ENCODE measurements at places on chromosomes 3 and 15. TPM values are rescaled to one million over a fixed set of nuclear protein-coding genes. Genes with fewer than 3 reads are reported as not detected.

DNA sequence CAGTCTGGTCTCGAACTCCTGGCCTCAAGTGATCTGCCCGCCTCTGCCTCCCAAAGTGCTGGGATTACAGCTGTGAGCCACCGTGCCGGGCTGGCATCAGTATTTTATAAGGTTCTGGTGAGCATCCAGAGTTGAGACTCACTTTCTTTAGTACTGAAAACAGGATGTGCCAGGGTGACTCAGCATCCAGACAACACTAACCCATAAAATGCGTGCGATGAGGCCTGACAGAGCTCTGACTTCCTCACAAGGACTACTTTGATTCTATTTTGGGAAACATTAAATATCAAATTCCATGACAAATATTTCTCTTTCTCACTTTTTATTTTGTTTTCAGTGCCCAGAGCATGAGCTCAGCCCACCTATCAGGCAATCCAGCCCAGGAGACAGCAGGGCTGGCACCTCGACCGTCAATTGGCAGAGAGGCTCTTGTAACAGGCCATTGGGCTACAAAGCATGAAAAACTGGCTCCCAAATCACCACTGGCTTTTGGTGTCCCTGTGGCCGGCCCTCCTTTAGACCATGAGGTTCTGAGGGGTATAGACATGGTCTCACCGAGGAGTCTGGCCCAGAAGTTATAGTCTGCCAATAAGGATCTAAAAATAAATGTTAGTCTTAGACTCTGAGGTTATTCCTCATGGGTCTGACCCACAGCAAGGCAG lies 75.0 kb downstream of the FEM1B start:
- no peak for DNase-seq

DNA sequence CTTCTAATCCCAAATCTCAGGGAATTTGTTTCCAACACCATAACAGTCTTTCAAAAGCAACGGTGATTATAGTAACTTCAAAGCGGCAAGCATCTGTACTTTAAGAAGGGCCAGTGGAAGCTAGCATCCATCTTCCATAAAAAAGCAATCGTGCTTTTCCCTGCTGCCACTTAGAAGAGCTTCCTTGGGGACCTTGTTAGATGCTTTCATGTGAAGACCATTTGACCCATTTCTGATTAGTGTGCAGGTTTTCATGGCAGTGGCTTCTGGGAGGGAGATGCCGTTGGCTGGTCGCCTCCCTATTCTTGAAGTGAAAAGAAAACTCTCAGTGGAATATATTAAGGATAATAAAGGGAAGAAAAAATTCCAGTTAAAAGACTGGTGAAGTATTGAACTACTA lies 354.1 kb downstream of the ROBO2 start:
- DNase-seq = no peak

DNA sequence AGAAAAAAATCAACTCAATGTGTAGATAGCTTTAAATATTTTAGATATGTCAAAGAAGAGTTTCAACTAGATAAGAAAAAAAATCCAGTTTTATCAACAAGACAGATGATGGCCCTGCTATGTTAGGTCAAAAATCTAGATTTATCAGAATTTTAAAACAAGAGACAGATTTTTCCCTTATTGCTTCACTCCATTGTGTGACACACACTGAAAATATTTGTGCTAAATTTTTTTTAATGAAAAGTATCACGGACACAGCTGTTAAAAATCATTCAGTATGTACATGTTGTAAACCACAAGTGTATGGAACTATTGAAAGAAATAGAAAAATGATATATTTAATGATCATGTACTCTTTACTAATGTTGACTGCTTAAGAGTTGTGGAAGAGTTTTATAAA lies 43.6 kb downstream of the FOXB1 start:
- DNase-seq = no peak

DNA sequence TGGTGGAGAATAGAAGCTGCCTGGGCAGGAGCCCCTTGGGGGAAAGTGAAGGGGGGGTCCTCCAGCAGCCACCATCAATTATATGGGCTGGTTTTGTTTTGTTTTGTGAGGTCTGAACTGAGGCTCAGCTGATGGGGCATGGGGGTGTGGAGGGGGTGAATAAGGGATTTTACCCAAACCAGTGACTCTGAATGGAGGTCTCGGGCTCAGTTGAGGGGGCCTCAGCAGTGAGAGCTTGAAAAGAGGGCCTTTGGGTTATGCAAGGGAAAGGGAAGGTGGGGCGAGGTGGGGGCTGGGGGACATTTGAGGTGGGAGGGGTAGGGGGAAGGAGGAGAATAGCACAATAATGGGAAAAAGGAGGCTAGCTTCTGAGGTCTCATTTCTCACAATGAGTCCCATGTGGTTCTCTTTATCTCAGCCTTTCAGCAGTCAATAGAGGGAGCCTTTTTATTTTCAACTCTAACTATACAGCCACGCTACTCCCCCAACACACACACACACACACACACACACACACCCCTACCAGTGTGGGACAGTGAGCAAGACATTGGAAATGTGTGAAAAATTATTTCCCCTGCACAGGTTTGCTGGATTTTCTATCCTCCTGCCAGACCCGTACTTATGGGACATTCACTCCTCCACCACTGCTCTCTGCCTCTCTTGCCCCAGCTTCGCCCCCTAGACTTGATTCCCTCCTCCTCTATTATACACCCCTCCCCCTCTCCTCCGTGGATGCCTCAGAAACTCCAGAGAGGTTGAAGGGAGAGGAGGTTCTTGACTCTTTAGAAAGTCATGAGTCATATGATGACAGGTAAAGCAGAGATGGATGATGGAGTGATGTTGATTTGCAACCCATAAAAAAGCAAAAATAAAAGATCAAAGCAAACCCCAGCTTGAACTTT lies 96.0 kb downstream of the GTPBP8 start:
- no peak for DNase-seq

DNA sequence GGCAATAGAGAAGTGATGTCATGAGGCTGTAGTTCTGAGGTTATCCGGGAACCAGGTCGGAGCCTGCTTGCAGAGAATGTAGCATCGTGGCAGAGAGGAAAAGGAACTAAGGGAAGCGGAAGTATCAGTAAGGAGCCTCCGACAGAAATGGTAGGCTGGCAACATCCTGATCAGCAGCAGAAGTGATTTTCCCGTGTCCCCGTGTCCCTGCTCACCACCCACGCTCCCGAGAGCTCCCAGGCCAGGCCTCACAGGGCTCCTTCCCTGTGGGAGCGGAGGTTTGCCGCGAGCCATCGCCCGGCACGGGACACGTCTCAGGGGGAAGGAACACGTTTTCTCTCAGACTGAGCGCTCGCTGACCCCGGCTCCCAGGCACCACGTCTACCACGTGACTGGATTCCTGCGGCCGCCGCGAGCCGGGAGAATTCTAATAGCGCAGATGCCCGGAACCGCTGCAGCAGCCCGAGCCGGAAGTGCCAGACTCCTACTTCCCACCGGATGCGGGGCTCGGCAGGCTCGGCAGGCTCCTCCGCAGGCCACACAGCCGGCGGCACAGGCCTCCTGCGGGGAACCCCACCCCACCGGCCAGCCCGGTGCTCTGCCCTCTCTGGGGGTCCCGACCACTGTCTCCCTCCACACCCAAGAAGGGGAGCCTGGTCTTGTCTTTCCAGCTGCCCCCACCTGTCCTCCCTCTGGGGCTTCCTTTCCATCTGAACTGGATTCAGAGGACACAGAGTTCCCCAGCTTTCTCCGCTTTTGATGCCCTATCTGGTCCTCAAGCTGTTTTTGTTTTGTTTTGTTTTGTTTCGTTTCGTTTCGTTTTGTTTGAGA lies 99.3 kb downstream of the BDH1 start:
- peak; percentile 98 for DNase-seq

GRCh38 chr15:56244038-56244810 lies 545 bp upstream of the RFX7 start:
- peak; percentile 87 for DNase-seq

- DNase-seq = no peak
These were observed 67.2 kb downstream of the IL1RAP start for GRCh38 chr3:190581041-190581541.

DNA sequence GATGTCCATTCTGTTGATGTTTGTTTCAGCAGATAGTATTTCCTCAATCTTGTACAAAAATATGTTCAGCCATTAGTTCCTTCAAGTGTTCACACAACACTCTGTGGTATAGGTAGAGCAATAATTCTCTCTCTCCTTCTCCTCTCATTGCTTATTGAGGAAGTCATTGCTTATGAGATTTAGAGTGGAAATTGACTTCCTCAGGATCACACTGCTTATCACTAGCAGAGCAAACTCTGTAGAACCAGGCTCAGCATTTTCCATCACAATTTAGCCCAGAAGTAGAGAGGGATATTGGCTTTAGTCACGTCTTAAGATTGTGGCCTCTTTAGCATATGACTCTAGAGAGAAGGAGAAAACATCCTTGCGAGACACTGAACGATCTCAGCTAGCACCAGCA lies 31.2 kb downstream of the RAB11A start:
- no peak for DNase-seq

DNA sequence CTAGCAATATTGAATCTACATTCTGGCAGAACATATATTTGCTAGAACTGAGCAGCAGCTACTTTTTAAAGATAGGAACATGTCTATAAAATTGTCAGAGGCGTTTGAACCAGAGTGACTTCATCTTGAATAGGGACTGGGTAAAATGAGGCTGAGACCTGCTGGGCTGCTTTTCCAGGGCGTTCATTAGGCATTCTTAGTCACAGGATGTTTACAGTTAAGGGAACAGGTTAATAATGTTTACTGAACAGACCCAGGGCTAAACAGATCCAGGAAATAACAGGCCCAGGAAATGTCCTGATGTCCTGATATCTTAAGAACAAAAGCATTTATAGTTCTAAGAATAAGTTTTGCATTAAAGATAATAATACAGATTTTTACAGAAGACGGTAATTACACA lies 34.5 kb upstream of the B3GALNT1 start:
- no peak for DNase-seq

GRCh38 chr15:75650908-75651809 lies 3.4 kb downstream of the SNX33 start:
- DNase-seq = peak; percentile 93

DNA sequence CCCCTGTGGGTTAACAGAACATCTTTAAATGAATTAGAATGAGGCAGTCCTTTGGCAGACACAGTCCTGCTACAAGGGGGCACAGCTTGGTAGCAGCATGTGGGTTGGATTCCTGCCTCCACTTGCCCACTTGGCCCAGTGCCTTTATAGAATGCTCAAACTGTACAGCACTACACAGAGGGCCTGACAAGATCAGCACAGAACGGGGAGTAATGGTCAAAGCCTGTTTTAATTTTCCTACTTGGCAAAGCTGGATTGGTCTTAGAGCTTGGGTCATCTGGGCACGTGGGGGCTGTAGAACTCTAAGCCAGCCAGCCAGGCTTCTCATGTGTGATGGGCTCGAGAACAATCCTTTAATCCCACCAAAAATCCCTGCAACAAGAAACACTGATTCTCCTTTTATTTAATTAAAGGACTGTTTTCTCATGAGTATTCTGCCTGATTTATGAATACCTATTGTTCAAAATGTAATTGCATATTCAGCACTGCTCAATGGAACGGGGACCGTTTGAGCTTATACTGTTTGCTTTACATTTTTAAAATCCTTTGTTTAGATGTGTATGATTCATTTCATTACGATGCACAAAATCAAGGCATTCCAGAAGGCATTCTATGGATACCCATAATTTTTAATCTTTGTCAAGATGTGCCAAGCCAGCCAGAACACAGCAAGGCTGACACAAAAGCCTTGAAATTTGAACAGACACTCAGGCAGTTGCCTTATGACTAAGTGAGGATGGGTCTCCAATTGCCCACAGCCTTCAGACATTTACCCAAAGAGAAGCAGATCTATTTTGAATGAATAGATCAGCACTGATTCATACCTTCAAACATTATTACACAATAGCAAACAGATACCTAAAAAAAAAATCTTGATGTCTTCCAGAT lies 249.3 kb upstream of the TGFBR2 start:
- DNase-seq = no peak

GRCh38 chr3:4021162-4021561 lies 221.9 kb downstream of the LRRN1 start:
- no peak for DNase-seq

- no peak for DNase-seq
These were observed 56.1 kb upstream of the CMSS1 start for GRCh38 chr3:99761415-99762165.

GRCh38 chr15:40045572-40046217 lies 6.7 kb upstream of the SRP14 start:
- DNase-seq = no peak

DNA sequence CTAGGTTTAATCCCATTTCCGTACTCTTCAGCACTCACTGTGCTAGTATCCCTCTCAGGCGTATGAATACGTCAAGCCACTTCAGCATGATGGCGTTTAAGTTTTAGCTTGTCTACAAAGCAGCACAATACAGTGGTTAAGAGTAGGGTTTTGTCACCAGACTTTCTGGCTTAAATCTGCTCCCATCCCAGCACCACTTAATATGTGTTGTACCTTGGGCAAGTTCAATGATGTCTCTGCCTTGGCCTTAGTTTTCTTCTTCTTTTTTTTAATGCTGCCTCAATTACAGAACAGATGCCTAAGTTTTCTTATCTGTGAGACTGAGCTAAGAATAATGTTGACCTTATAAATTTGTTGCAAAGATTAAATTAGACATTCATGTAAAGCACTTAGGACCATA lies 152.9 kb upstream of the CTDSPL start:
- no peak for DNase-seq

DNA sequence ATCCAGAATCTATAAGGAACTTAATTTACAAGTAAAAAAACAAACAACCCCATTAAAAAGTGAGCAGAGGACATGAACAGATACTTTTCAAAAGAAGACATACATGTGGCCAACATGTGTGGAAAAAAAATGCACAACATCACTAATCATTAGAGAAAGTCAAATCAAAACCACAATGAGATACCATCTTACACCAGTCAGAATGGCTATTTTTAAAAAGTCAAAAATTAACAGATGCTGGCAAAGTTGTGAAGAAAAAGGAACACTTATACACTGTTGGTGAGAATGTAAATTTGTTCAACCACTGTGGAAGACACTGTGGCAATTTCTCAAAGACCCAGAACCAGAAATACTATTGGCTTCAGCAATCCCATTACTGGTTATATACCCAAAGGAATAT lies 830.0 kb upstream of the ALCAM start:
- no peak for DNase-seq

DNA sequence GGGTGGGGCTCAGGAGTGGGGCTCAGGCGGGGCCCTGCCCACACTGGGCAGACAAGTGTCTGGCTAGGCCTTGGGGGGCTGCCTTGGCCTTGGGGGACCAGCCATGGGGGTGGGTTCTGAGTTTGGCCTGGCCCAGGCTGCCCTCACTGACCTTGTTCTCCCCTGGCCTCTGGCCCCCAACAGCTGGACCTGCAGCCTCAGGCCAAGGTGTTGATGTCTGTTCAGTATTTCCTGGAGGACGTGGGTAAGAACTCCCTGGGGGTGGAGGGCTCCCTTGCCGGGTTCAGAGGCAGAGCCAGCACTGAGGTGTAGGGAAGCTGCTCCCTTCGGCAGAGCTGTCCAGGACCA lies 20.0 kb downstream of the PRKCD start:
- DNase-seq = peak; percentile 38

CP gene
- total RNA-seq = 0.88 TPM

MED12L gene
- total RNA-seq = 2.2 TPM

FEZF2 gene
- not detected for total RNA-seq

HRG gene
- not detected for total RNA-seq

MUSTN1 gene
- 1.4 TPM for total RNA-seq

PAK6 gene
- not detected for total RNA-seq

SLC2A2 gene
- not detected for total RNA-seq

AMIGO3 gene
- 0.29 TPM for total RNA-seq

NLGN1 gene
- 7.7 TPM for total RNA-seq

CCDC54 gene
- not detected for total RNA-seq

RAB27A gene
- total RNA-seq = 7.2 TPM
